ENCODE measurements at places on chromosomes 3 and 15. TPM values are rescaled to one million over a fixed set of nuclear protein-coding genes. Genes with fewer than 3 reads are reported as not detected.

DNA sequence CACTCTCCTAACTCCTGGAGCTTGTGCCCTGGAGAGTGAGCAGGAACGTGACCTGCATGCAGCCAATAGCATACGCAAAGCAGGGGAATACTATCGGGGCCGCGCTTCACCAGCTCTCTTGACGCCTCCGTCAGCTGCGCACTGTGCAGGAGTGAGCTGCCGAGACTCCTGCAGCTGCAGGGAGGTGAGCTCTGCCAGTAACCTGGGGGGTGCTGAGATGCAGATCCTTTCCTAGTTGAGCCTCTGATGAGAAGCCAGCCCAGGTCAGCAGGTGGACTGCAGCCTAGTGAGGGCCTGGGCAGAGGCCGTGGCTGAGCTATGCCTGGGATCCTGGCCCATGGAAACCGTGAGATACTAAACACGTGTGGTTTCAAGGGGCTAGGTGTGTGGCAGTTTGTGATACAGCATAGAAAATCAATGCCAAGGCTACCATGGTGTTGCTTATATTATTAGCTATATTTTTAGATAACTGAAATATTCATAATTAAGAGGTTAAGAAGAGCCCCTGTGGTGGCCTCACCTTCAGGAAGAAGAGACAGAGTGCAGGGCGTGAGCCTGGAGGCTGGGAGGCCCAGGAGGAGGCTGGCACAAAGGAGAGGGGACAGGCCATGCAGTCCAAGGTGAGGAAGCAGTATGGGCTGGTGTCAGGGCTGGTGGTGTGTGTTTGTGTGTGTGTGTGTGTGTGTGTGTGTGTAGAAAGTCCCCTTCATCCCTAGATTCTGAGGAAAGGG, 5.9 kb upstream of the DNAJB8 start:
- no peaks in the 10 kb centered on the region for H3K4me1 ChIP-seq
- peaks cover 38% of the 10 kb centered on the region for H3K27me3 ChIP-seq
- DNase-seq, result no peak
- no peak overlapping the region for H3K4me3 ChIP-seq
- no peaks in the 10 kb centered on the region for H3K36me3 ChIP-seq

- no peaks in the 10 kb centered on the region for H3K27me3 ChIP-seq
- H3K27ac ChIP-seq, result no peak overlapping the region
- no peak overlapping the region for H3K4me3 ChIP-seq
- DNase-seq, result no peak
These were observed 91.5 kb upstream of the TBC1D5 start for GRCh38 chr3:17833786-17834559.

GRCh38 chr15:58472221-58472620, 40.4 kb downstream of the LIPC start:
- DNase-seq, result no peak
- H3K4me1 ChIP-seq, result no peaks in the 10 kb centered on the region
- H3K4me3 ChIP-seq, result no peak overlapping the region
- no peaks in the 10 kb centered on the region for H3K36me3 ChIP-seq
- H3K27ac ChIP-seq, result no peak overlapping the region
- no peaks in the 10 kb centered on the region for H3K27me3 ChIP-seq

- no peak overlapping the region for H3K4me3 ChIP-seq
- H3K36me3 ChIP-seq, result no peaks in the 10 kb centered on the region
- peaks cover 9% of the 10 kb centered on the region for H3K4me1 ChIP-seq
- peak; percentile 71 for DNase-seq
- H3K27me3 ChIP-seq, result no peaks in the 10 kb centered on the region
These were observed 69.8 kb upstream of the ANKRD34C start for GRCh38 chr15:79212589-79213157.

GRCh38 chr15:27541581-27541980, 557.5 kb downstream of the OCA2 start:
- H3K36me3 ChIP-seq, result no peaks in the 10 kb centered on the region
- DNase-seq, result no peak
- H3K27me3 ChIP-seq, result no peaks in the 10 kb centered on the region
- no peak overlapping the region for H3K27ac ChIP-seq

Gene C2CD4A
- not detected for total RNA-seq

Gene CFAP91
- total RNA-seq, result 2.2 TPM
